Right cardiac atrium (tissue), 5 donors: ENCODE measurements at places on chromosomes 3 and 15. TPM values are rescaled to one million over a fixed set of nuclear protein-coding genes. Genes with fewer than 3 reads are reported as not detected.

DNA sequence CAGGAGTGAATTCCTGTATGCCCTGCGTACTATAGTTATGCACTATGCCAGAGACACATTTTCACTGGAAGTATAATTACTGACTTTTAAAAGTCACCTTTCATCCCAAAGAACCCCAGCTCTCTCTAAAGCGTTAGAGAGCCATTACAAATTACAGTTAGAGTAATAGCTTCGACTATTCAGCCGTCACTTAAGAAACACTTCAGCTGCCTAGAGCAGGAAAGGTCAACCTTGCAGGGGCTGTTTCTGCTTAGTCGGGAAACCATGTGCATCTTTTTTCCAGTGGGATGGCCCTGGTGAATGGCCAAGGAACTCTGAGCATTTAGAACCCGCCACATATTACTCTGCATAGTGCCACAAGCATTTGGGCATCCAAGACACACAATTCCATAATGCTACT, 235.9 kb downstream of the ARRDC4 start:
- no peak for DNase-seq

CP gene
- total RNA-seq, result 31.2 TPM

DNA sequence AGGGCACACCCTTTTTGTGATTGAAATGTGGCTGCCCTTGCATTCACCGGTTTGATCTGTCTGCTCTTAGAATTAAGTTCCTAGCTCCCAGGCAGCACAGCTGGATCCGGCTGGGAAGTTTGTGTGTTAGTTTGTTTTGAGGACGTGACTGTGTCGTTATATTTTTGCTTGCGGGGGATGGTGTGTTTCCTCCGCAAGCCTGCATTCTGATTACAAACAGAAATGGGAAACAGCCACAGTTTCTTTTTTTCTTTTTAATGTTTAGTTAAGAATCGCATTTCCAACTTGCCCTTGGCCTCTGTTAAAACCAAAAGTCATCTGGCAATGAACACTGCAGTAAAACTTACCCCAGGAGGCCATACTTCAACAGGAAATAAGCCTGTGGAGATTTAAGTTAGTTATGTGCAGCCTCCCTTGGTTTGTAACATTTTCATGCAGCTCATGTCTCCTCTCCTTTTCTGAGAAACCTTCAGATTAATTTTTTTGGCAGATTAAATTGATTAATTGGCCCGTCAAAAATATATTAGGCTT, 888 bp downstream of the TMOD3 start:
- DNase-seq, result no peak

- no peak for DNase-seq
Observed at GRCh38 chr3:16461463-16462245, 51.8 kb downstream of the RFTN1 start.

GRCh38 chr3:101155825-101156224, 162.6 kb upstream of the ABI3BP start:
- no peak for DNase-seq

DNA sequence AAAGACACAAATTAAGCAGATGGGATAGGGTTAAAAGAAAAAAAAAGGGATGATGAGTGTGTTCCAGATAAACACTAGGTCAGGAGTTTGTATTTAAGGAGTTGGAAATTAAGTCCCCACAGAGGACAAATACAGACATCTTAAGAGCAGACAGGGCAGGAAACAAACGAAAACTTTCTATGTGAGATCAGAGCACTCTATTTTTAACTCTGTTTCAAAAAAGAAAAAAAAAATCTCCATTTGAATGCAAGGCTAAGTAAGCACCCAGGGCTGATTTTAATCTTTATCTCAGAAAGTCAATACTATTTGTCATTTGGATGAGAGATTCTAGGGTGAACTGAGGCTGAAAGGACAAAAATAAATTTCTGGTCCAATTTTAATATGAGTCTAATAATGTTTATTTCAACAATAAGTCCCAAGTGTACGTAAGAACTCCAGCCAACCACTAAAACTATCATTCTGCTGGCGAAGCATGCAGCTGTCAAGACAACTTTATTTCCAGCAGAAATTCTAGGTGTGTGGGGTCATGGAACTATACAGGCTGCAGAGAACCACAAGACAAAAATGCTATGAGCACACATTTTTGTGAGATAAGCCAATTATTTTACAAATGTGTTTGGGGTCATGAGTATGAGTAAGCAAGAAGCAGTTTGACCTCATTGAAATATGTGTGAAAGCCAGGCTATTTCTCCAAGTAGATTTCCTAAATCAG, 186.1 kb downstream of the FMN1 start:
- no peak for DNase-seq

GRCh38 chr3:56962206-56962605, 98.3 kb upstream of the SPATA12 start:
- DNase-seq, result no peak

GRCh38 chr3:120875989-120876388, 32.0 kb upstream of the STXBP5L start:
- DNase-seq, result no peak

AMOTL2 gene
- 44.6 TPM for total RNA-seq

DNA sequence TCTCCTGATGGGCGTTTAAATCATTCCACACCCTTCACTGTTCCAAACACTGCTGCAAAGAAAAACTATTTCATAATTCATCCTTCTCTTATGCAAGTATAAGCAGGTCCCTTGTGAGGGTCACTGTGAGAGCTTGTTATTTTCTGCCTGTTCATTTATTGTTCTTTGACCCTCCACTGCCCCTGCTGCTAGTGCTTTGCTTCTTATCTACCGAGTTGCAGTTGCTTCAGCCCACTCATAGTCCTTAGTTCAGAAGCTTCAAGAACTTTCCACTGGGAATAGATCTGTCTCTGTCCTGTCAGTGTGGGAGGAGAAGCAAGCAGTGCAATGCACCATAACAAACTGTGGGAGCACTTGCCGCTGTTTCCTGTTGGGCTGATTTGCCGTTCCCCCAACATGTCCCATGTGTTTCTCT, 39.8 kb downstream of the RIOX2 start:
- DNase-seq, result peak; percentile 14

DNA sequence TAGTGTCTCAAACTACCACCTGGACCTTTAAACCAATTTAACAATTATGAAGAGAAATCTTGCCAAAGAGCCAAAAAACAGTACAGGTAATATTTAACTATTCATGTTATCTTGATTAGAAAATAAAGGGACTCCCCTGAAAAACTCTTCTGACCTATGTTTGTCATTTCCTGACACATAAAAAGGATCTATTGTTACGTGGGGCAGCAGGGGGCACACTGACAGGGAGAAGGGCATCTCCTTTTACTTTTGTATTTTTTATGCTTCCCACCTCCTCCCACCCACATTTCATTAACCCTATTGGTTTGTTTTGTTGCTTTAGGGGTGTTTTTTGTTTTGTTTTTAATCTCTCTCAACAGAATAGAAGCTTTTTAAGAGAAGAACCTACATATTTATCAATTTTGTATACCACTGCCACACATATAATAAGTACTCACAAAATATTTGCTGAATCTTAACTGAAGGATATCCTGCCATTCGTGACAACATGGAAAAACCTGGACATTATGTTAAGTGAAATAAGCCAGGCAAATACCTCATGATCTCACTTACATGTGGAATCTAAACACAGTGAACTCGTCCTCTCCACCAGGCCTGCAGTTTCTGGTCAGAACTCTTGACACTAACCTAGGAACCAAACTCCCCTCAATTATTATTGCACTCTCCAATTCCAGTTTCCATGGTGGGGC, 17.7 kb downstream of the STAG1 start:
- DNase-seq, result no peak

- no peak for DNase-seq
Observed at GRCh38 chr15:70547846-70548487, 215.4 kb downstream of the UACA start.
